ENCODE measurements at places on chromosomes 1 and 21. TPM values are rescaled to one million over a fixed set of nuclear protein-coding genes. Genes with fewer than 3 reads are reported as not detected.

The IL22RA1 gene
- total RNA-seq = 0.26 TPM

DNA sequence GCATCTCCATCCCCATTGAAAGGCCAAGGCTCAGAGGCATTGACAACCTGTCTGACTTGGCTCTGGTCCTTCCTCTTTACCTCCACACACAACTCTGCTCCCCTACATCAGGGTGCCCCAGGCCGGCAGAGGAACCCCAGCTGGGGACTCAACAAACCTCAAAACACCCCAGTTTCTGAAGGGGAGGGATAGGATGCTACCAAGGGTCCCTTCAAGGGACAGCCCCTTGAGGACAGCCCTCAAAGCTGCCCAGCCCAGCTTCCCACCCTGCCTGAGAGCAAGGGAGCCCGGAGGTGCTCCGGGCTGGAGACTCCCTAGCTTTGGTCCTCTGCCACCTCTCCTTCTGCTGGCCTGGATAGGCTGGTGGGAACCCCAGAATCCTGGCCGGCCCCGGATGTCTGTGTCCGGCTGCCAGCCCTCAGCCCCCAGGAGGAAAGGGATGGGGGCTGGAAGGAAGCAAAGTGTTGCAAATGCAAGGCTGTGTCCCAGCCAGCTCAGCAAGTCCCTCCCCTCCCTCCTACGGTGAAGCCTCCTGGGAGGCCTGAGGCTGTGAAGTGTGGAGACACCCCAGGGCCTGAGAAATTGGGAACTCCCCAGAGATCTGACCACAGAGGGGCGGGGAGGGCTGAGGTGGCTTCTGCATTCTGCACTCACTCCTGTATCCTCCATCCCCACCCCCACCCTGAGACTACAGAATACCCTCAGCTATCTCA, 1.1 kb upstream of the MARCKSL1 start:
- peak; percentile 91 for DNase-seq

- DNase-seq = no peak
Observed at GRCh38 chr21:39869141-39869818, 2.0 kb downstream of the PCP4 start.

The FAM20B gene
- total RNA-seq = 36.4 TPM

DNA sequence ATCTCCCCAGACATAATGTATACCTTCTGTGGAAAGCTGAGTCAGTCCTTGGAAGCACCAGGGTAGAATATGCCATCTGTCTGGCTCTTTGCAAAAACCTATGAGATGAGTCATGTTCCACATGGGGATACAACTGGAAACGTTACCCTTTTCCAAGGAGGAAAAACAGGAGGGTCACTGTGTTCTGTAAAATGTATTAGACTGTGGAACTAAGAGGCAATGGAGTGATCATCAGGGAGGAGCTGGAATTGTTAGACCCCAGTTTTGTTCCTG, 16.1 kb upstream of the PSMD4 start:
- DNase-seq = no peak
